ENCODE measurements at places on chromosomes 4 and X.

- DNase-seq, result no peak
Measured at GRCh38 chr4:40688446-40689095, 58.9 kb upstream of the RBM47 start.

GRCh38 chrX:2226906-2227656 is 273.7 kb downstream of the DHRSX start:
- no peak for DNase-seq

- DNase-seq, result no peak
Measured at GRCh38 chr4:147760695-147761094, 28.8 kb downstream of the ARHGAP10 start.

- no peak for DNase-seq
Measured at GRCh38 chr4:81207828-81208227, 7.2 kb downstream of the PRKG2 start.

DNA sequence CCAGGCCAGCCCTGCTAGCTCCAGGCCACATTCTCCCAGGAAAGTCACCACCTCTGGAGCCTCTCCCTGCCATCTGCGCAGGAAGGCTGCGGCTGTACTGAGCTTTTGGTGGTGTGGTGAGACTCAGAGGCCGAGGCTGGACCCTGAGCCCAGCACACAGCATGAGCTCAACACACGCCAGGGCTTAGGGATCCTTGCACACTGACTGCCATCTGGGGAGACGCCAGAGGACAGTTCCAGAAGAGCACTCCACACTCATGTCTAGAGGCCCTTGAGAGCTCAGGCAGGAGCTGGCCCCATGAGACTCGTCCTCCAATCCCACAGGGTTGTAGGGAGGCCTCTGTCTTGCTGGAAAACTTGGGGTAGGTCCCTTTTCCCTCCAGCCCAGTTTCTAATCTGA is 40.6 kb downstream of the ABLIM2 start:
- DNase-seq, result no peak

- no peak for DNase-seq
Measured at GRCh38 chrX:74272230-74272629, 31.8 kb upstream of the ZCCHC13 start.

- DNase-seq, result no peak
Measured at GRCh38 chrX:23745786-23746185, 2.7 kb upstream of the ACOT9 start.

DNA sequence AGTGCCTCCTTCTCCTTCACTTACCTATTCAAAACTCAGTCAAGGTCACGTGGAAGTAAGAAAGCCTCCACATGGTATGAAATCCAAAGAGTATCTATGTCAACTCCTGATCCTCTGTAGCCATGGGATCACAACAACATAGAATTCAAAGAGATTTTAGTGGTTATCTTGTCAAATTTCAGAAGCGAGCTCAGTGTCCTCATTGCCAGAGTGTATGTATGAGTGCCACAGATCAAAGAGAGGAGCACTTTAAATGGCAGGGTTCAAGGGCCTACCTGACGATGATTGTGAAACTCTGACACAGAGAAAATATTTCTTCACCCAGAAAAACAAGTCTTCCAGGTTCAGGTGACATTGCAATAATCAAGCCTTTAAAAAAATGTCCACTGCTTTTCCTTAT is 1.2 kb upstream of the ACE2 start:
- no peak for DNase-seq

DNA sequence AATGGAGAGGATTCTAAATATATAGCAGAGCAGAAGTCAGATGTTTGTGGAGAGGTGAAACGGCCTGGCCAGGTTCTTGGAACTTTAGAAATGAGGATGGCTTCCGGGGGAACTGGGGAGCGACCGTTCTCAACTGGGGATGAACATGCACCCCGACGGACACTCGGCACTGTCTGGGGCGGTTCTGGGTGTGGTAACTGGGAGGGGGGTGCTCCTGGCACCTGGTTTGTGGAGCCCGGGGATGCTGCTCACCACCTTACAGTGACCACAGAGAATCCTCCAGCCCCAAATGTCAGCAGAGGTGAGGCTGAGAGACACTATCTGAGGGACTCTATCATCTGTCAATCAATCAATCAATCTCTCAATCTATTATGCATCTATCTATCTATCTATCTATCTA is 69.0 kb upstream of the PPP2R3B start:
- DNase-seq, result no peak

DNA sequence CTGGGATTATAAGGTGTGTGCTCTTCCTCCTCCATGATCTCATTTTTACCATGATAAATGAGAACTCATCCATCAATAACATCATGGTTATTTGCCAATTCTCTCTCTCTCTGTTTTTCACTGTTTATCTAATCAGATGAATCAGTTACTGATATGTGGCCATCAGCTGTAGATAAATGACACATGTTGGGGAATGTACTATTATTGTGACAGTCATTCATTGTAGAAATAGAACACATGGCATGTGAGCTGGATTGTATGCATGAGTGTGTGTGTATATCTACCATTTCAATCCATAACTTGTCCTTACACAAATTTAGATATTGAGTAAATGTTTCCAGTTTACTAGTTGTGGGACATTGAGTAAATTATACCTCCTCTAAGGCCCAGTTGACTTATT is 53.0 kb downstream of the OSTC start:
- DNase-seq, result no peak

- DNase-seq, result no peak
Measured at GRCh38 chr4:121726642-121727268, 30.0 kb upstream of the ANXA5 start.

- DNase-seq, result no peak
Measured at GRCh38 chr4:107519053-107519452, 201.0 kb downstream of the PAPSS1 start.

GRCh38 chr4:153649572-153649991 is 34.5 kb upstream of the TLR2 start:
- no peak for DNase-seq

DNA sequence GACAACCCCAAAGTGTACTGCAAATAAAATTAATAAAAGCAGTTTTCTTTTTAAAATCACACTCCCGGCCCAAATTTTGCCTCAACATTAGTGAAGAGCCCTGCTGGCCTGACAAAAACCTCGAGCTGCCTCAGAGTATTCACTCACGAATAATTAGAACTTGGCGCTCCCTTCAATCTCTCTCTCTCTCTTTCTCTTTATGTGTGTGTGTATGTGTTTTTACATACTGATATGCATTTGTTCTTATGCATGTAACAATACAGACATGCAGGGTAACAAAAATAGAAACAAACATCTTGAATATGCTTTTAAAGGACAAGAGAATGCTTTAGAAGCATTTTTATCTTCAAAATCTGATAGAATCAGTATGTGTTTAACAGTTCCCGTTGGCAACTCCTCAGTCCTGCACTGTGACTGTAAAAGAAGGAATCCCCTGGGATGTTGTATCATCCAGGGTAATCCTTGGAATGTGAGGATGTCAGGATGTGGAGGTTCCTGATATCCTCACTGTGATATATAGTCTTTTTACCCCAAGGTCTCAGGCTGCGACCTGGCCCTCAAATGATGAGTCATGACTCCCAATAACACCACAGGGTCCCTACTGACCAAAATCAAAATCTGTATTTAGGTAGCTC is 53.0 kb downstream of the PTCHD1 start:
- DNase-seq, result no peak

DNA sequence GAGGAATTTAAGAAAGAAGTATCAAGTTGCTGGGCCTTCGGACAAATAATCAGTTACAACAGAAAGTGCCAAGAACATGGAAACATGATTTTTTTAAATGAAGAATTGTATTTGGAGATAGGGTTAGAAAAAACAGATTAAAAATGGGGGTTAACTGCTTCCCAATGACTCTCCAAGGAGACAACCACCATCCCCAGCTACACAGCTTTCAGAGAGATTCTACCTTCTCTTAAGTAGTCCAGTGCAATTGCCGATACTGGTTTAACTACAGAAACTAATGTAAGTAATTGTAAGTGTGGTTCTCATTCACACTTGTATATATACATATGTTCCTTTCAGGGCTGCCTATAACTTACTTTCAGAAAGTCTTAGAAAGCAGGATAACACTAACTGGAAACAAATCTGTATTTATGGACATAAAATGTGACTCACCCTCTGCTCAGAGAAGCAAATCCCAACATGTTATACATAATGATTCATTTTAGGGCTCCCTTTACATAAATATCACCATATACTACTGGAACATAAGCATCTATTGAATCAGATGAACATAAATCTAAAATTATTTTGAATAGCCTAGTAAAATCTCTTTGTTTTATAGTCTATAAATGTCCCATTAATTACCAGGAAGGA is 248.9 kb upstream of the UGT8 start:
- no peak for DNase-seq

DNA sequence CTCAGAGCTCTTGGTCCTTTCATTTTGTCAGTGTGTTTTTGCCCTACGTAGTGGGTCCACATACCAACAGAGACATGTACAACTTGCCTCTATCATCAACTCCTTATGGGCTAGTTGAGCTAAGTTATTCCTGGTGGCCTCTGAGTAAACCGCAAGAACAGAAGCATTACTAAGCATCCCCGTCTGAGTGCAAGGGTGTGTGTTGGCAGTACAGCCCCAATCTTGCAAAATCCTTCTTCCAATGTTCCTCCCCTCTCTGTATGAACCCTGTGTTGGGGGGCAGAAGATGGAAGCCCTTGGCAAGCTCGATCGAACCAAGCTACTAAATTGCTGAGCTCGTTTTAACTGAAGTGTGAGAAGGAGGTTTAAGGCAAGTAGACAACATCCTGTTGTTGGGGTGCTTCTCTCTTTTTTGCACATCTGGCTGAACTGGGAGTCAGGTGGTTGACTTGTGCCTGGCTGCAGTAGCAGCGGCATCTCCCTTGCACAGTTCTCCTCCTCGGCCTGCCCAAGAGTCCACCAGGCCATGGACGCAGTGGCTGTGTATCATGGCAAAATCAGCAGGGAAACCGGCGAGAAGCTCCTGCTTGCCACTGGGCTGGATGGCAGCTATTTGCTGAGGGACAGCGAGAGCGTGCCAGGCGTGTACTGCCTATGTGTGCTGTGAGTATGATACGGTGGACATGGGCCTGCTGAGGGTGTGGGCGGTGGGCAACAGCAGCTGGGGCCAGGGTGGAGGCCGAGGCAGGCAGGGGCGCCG is at the start of gene SH2D1A:
Gene SH2D1A (plus strand): TSS at position 447 of the 760 bp plus-strand sequence. CDS start 80 bp downstream, at position 527.
- DNase-seq, result peak; percentile 11

GRCh38 chr4:71550220-71551165 is 211.7 kb downstream of the SLC4A4 start:
- DNase-seq, result no peak

DNA sequence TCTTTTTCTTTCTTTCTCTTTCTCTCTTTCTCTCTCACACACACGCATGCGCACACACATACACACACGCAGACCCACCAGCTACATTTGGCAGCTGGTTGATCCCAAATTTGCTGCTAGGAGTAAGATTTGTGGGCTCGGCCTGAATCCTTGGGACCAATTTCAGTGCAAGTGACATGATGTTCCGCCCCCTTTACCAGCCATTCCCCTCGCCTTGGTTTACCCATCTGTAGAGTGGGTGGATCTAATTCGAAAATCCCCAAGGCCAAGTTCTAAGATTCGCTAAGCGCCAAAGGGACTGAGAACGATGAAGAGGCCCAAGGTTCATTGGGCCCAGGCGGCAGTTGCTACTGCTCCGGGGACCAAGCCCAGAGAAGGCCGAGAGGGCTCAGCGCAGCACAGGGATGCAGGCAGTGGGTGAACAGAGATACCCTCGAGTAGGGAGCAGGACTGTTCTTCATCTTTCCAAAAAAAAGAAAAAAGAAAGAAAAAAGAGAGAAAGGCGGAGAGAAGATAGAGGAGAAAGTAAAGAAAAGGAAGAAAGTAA is 5.8 kb downstream of the NKX3-2 start:
- DNase-seq, result no peak

DNA sequence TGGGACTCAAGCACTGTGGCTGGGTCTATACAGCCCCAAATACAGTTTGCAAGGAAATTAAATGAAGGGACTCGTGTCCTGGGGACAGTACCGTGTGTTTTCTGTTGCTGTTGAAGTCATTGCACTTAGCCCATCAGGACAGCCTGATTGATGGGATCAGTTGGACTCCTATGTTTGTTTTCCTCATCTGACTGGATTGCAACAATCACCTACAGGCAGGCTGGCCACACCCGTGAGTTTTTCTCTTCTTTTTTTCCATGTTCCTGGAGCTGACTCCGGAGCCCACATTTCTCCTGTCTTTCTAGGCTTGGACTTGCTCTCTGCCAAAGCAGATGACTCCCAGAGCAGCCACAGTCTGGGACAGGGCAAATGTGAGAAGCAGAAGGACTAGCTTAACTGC is 38.1 kb downstream of the RTL9 start:
- no peak for DNase-seq

DNA sequence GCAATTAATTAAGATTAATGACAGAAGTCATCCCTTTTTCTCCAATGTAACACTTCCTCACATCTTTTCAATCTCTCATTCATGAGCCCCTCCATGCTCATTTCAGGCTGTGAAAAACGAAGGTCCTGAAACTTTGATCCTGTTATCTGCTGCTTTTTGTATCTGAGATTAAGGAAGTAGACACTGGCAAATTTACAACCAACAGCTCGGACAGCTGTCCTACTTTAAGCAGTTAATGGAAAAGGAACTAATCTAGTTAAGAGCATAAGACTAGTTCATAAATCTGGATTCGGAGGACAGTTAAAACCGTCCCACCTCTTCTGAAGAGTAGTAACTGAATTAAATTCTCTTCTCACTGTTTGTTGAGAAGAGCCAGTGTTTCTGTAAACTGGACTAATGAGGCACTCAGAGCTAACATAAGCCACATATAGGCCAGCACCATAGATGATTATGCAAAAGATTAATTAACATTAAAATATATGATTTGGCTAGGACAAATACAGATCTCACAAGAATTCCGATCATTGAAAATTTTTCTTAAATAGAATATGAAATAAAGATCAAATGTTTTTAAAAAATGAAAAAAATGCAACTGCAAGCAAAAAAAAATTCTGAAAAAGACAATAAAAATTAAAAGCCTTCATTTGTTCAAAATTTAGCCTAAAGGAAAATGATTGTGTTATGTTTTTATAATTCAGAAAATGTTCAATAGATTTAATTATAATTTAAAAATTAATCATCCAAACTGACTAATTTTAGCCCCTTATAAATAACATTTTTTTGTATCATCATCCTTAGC is 114.4 kb downstream of the ANTXR2 start:
- no peak for DNase-seq

DNA sequence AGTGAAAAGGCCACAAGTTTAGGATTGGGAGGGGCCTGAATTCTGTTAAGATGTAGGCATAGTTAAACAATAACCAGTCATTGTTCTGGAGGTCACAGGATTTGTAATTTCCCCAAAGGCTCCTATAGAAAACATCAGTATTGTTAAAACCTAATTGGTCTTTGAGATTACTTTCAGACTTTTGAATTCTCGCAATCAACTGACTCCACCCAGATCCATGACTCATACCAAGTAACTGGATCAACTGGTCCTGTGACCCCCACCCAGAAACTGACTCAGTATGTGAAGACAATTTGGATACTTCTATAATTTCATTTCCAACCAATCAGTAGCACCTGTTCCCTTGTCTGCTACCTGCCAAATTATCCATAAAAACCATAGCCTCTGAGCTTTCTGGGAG is 28.4 kb downstream of the MAGEB16 start:
- DNase-seq, result no peak

DNA sequence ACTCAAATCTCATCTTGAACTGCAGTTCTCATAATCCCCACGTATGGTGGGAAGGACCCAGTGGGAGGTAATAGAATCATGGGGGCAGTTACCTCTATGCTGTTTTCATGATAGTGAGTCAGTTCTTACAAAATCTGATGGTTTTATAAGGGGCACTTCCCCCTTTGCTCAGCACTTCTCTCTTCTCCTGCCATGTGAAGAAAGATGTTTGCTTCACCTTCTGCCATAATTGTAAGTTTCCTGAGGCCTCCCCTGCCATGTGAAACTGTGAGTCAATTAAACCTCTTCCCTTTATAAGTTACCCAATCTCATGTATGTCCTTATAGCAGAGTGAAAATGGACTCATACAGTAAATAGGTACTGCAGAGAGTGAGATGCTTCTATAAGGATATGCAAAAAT is 1050.6 kb upstream of the GRIA3 start:
- no peak for DNase-seq
